Activated CD8-positive, alpha-beta memory T cell treated with anti-CD3 and anti-CD28 coated beads, Interleukin-2, amount 50 U/mL, for 4 hours (primary cell): ENCODE measurements at places on chromosomes 3 and 15.

- no peak for DNase-seq
Measured at GRCh38 chr3:35320646-35321407, 318.5 kb upstream of the ARPP21 start.

- DNase-seq: no peak
Measured at GRCh38 chr3:64520334-64520733, 167.5 kb downstream of the ADAMTS9 start.

- no peak for DNase-seq
Measured at GRCh38 chr3:193686665-193687483, 93.9 kb downstream of the OPA1 start.

GRCh38 chr3:161316006-161316689 is 55.2 kb downstream of the SPTSSB start:
- DNase-seq: no peak
